ENCODE measurements at places on chromosomes 5 and 9.
A peak's percentile ranks its signal among the peaks of the same experiment; 100 is the strongest.

DNA sequence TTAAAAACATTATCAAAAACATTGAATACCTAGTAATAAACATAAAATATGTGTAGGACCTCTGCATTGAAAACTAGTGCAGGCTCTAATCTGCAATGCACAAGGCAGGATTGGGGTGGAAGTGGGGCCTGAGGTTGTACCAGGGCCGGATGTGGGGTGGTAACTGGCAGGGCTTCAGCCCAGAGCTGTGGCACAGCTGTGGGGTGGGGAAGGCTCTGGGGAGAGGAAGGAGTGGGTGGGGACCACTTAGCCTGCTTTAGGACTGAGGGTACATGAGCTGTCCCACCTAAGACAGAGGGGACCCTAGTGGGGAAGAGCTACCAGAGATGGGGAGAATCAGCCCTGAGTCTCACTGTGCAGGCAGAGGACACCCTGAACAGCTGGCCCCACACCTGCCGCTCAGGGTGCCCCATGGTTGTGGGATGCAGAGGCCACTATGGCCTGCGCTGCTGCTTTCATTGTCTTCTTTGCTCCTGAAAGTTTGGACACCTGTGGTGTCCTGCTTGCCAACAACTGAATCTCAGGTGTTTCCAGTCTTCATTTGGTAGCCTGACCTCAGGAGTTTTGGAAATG lies 311.4 kb downstream of the TLE4 start:
- no peak for DNase-seq

- DNase-seq = no peak
Measured at GRCh38 chr9:133716564-133717112, 21.5 kb downstream of the SARDH start.

- no peak for DNase-seq
Measured at GRCh38 chr5:72857396-72857795, 40.9 kb downstream of the TNPO1 start.

GRCh38 chr5:57004800-57005199 lies 52.9 kb upstream of the MIER3 start:
- no peak for DNase-seq

- no peak for DNase-seq
Measured at GRCh38 chr5:32848681-32849080, 137.6 kb downstream of the NPR3 start.

GRCh38 chr5:113663879-113664541 lies 150.5 kb downstream of the YTHDC2 start:
- DNase-seq = peak; percentile 4

DNA sequence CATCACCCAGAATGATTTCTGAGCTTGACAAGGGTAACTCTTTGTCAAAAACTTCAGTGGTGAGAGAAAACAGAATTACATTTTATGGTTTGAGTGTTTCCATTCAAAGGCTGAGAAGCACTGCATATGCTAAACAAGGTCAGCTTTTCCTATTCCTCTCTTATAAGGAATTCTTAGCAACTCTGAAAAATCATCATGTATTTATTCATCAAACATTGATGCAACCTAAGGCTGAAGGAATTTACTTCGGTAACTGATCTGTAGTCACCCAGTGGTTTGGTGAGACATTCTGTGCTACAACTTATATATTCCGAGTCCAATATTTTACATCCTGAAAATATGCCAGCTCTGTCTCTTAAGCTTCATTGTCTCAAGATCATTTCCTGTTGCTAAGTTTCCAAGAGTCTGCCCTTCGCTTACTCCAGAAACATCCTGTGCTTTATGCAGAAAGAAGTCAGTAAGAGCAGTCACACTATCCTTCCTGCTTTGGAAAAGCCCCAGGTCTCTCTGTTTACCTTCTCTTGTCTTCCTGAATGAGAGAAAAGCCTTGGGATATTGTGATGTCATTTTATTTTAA lies 176.6 kb upstream of the TBCA start:
- DNase-seq = no peak

DNA sequence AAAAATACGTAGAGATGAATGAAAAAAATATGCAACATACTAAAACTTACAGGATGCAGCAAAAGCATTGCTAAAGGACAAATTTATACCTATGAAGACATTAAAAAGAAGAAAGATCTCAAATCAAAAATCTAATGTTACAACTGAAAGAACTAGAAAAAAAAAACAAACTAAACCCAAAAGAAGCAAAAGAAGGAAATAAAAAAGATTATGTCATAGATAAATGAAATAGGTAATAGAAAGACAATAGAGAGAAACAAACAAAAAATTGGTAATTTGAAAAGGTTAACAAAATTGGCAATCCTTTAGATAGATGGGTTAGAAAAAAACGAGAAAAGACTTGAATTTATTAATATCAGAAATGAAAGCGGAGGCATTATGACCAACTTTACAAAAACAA lies 1000.2 kb downstream of the TLE4 start:
- no peak for DNase-seq

DNA sequence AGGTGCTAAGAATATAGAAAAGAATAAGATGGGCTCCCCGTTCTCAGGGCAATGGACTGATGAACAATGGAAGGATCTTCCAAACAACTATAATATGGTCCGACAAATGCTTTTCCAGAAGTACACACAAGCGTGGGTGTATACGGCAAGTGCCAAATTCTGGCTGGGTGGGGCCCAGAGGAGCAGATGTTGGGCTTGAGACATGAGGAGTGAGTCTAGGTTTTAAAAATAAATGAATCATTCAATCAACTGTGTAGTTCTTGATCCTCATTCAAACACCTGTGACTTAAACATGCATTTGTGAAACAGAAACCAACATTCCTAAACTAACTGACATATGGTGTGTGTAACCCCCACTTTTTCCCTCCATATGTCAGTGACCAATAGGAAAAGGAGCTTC lies 47.9 kb downstream of the MFAP3 start:
- no peak for DNase-seq

DNA sequence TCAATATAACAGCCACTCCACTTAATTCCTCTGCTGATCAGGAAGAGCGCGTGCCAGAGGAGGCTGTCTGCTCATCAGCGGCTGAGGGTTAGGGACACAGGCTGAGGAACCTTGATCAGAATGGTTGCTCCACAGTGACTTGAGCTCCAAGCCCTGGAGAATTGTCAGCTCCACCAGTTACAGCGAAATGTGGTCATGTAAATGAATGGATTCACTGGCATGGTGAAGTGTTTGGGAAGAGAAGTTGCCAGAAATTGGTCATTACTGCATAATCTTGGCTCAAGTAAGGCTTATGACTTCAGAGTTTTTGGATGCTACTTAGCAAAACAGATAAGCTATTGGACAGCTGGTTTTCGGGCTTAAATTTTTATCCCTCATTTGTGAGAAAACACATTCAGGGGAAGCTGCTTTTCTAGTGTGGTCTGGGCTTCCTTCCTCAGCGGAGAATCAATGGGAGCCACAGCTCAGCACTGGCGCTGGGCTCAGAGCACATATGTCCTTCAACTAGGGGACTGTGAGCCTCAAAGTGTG lies 65.0 kb downstream of the PRRT1B start:
- DNase-seq = no peak

GRCh38 chr9:99863955-99864354 lies 42.3 kb downstream of the NR4A3 start:
- DNase-seq = no peak

DNA sequence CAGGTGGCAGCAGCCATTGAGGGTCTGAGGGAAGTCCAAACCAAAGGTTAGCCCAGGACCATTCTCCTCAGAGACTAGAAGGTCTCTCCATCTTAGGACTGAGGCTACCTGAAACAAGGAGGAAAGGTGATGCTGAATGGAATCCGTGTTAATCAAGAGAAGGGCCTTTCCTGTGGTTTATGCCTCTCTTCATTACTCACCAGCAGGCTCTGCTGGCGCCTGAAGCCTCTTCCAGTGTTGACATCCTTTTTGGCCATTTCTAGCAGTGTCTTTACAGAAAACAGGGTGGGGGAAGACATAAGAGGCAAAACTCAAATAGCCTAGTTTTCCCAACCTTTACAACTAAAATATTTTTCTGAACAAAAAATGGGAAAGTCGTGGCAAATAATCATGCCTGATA lies 98.0 kb downstream of the ENC1 start:
- DNase-seq = no peak

DNA sequence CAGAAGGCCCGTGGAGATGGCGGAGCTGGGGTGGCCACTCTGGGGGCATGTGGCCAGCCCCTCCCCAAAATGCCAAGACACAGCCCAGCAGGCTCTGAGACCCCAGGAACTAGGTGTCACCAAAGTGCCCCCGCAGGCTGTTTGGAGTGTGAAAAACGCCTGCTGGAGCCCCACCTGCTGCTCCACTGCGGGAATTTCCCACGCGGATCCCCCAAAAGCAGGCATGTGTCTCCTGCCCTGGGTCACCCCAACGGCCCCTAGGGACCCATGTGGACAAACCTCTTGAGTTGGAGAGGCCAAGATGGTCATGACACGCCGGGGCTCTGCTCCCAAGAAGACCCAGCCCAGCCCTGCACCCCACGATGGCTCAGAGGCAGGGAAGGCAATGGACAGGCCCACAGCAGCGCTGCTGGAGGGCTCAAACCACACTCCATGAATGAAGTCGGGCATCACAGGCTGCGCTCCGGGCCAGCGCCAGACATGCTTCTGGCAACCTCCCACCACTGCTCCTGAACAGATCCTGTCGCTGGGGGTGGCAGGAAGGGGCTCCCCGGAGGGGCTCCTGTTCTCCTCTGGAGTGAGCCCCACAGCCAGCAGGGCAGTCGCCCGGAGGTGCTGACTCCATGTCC lies 15.3 kb downstream of the NOTCH1 start:
- DNase-seq = no peak

DNA sequence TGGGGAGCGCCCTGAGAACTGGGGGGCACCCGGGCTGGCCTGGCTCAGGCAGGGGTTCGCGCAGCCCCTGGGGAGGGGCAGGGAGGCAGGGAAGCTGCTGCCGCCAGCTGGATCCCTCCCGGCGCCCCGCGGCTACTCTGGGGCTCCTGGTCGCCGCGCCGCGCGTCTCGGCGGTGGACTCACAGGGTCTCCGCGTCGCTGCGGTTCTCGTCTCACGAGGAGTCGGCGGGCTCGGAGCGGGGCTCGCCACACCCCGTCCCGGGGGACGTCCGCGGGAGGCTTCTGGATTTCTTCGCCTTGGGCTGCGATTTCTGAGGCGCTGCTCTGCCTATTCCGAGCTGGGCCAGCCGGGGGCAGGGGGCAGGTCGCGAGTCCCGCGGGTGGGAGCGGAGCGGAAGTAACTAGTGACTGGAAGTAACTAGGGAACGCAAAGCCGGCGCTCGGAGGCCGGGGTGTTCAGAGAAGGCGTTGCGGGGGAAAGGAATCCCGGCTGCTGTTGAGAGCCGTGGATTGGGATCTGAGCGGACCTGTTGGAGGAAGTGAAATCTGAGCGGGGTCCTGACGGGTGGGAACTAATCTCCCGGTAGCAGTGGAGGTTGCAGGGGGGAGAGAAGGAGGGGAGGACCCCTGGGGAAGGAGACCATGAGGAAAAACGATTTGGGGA lies 511 bp downstream of the CYSTM1 start:
- no peak for DNase-seq

DNA sequence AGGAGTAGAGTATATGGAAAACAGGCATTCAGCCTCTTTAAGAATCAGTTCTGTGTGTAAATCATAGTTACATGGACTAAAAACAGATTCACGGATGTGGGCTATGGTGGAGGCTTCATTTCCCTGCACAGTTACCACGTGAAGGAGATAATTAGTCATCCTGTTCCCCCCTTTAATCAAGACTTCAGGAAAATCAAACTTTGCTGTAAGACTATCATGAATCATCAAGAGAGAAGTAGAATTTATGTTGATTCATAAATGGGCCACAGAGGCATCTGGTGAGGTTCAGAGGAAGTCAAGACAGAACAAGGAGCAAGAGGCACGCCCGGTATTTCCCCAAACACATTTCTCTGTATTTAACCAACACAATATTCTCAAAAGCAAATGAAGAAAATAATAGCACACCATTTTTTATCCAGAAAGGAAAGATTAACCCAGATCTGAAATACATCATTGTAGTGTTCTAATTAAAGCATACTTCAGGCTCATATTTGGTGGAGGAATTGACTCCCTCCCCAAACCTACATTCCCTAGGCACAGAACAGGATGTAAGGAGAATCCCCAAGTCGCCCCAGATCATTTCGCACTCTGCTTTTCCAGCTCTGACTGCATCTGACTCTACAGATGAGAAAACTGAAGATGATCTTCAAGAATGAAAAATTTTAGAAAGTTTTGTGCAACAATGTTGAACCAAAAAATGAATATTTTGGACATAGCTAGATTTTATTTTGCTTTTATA lies 175.8 kb upstream of the GAS1 start:
- DNase-seq = no peak

DNA sequence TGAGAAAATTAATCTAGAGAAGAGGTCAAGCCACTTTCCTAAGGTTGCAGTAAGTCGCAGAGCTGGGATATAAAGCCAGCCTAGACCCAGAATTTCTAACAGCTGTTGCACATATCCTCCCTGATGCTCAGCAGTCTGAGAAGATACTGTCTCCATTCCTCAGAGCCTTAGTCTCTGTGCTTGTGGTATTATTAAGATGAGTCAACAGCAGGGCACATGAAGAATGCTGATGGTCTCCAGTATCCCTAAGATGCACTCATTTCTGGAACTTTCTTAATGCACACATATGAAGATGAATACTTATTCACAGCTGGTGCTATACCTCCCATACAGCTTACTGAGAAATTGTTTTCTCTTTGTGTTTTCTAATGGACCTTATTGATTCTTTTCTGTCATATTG lies 32.5 kb downstream of the SGCD start:
- no peak for DNase-seq

DNA sequence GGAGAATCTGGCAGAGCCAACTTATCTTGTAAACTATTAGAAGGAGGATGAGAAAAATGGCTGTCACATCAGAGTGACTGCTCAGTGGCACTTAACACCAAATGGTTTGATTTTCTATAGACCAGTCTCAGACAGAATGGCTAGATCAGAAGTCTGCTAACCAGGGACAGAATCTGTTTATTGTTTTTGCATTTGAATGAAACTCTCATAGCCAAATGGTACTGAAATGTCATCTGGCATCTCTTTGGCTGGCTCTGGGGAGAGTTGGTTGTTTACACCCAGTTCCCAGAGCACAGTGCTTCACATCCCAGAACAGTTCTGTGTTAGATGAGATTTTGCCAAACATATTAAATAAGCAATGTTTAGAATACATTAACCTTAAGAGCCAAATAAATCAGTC lies 106.6 kb upstream of the HMHB1 start:
- DNase-seq = no peak

DNA sequence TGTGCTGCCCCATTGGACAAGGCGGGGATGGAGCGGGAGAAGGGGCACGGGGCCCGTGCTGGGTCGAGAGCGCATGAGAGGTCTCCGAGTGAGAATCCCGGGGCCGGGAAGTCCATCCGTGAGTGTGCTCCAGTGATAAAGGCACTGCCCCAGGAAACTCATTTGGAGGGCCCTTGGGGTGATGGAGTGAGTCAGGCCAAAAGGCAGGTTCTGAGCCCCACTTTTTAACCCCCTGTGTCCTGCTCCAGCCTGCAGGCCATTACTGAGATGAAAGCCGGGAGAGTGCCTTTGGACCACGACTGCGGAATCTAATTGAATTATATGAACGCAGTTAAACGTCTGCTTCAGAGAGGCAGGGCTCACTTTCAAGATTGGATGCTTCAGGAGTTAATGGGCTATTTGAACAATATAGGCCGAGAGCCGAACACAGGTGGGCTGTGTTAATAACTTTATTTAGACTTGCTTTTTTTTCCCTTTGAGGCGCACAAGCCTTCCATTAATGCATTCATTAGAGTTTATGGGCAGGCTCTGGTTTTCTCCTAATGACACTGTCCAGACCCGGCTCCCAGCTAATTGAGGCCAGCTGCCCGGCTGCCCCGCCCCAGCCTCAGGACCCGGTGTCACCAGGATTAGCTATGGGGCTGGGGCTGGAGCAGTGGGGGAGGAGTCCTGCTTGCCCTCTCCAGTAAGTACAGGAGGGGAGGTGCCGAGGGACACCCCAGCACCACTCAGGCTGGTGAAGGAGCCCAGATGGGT lies 79.1 kb upstream of the LMX1B start:
- DNase-seq = no peak

Data from Panc1 (cell line).